ENCODE measurements at places on chromosomes 4 and X.

- no peak for DNase-seq
Observed at GRCh38 chr4:75673959-75674328, 733 bp upstream of the G3BP2 start.

DNA sequence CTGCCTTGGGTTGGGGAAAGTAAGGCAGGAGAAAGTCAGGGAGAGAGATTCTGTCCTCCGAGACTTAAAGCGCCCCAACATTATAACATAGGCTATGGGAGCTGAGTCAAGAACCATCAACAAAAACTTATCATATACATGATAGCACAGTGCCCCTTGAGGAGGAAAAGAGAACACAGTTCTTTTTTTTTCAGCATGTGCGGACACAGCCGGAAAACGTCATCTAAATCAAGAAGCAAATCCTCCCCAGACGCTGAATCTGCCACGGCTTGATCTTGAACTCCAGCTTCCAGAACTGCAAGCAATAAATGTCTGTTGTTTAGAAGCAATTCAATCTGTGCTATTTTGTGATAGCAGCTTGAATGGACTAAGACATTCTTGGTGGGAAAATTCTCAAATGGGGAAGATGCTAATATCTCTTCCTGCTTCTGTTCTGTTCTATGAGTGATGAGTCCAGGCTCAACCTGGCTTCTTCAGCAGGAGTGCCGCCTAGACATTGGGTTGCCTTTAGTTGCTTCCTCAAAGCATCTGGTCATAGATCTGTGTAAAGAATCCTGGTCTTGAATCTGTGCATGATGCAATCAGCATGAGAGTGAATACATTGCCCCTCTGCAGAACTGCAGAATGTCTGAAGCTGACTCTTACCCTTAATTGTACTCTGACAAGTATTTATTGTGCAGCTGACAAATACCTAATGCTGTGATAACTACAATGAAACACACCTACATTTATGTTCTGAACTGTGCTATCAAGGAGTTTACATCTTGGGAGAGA lies 549.8 kb upstream of the PRKX start:
- no peak for DNase-seq

- DNase-seq = no peak
Observed at GRCh38 chrX:68396953-68397352, 36.3 kb downstream of the OPHN1 start.

DNA sequence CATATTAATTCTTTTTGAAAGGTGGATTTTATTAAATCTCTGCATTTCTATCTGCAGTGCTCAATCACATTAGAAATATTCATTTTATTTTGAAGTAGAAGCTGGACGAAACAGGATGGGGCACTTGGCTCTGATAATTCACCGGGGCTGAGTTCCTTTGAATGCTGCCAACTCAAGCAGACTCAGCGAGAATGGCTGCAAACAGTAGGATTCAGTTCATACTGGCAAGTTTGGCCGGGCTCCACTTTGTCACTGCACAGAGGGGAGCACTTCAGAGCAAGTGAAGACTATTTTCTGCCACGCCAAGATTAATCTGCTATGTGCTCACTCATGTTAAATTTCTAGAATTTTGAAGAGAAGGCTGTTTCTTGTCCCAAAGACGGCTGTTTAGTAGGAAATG lies 30.7 kb upstream of the KLHL8 start:
- DNase-seq = no peak

DNA sequence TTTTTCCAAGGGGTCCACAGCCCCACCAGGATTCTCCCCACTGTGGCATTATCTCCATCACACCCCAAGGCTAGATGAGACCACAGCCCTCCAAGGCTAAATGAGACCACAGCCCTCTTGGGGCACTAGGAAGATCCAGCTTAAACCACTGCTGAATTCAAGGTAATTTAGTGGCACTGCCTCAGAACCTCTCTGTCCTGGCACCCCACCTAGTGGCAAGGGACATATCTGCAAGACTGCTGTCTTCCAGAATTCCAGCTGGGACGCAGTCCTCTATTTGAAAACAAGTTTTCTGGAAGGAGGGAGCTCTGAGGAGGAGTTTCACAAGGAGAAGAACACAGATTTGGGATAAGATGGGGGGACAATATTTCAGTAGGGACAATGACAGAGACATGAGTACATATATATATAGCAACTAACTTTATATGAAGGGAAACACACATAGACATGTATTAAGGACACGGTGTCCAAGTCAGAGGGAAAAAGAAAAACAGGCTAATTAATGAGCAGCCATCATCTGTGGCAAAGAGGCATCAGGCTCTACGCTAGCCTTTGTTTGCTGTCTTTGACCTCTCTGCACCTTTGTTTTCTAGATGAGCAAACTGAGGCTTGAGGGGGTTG lies 9.3 kb downstream of the CETN2 start:
- DNase-seq = no peak

DNA sequence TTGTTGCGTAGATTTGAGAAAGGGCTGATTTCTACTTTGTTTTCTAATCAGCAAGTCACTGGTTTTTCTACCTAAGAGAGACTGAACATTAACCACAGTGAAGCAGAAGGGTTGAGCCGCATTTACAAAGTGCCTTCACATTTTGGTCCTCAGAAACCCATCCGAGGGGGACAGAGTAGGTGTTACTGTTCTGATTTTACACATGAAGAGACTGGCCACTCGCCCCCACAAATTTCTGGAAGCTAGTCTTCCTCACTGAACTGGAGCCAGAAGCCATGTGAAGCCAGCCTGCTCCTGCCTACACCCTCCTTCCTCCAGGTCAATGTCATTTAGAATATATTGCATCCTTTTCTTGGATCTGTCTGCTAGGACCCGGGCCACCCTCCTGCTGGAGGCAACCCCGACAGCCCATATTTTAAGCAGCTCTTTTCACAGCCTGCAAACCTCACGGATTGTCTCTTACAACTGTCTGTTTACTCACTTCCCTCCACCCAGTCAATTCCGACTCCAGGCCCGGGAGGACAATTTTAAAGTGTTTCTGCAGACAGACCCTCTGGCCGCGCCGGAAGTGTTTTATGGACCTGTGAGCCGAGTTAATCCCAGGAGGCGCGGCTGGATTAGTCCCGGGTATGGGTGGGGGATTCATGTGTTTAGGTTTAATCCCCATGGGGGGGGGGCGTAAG lies 73.2 kb upstream of the BCOR start:
- no peak for DNase-seq

DNA sequence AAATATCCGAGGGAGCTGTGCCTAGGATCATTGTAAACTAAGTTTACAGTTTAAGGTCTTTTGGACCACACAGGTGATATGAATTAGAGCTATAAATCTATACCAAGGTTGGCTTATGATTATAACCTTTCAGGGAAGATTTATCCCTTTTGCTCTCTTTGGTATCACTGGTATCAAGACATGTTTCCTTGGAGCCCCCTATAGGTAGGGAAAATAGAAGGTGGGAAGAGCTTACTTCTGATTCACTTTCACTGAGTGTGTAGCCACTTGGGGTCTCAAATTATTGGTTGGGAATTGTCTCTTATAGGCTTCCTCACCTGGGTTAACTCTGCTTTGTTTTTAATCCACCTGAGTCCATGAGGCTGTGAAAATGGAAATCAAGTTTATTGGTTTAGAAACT lies 262.1 kb upstream of the NR3C2 start:
- no peak for DNase-seq

GRCh38 chr4:125016892-125017299 lies 297.9 kb upstream of the FAT4 start:
- no peak for DNase-seq

DNA sequence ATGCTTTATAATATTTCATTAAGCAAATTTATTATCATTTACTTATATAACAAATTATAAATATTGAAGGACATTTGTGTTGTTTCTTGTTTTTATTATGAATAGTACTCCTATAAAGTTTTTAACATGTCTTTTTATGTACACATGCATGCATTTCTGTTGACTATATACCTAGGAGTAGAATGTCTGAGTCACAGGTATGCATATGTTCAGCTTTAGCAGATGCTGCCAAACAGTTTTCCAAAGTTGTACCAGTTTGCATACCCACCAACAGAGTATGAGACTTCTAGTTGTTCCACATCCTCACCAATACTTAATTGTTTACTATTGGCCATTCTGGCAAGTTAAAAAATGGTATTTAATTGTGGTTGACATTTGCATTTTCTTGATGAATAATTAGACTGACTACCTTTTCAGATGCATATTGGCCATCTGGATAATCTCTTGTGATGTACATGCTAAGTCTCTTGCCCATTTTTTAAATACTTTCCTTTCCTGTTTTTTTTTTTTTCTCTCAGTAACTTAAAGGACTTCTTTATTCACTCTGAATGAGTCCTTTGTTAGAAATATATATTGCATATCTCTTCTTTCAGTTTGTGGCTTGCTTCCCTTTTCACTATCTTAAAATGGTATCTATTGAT lies 132.2 kb upstream of the TRIM2 start:
- no peak for DNase-seq

DNA sequence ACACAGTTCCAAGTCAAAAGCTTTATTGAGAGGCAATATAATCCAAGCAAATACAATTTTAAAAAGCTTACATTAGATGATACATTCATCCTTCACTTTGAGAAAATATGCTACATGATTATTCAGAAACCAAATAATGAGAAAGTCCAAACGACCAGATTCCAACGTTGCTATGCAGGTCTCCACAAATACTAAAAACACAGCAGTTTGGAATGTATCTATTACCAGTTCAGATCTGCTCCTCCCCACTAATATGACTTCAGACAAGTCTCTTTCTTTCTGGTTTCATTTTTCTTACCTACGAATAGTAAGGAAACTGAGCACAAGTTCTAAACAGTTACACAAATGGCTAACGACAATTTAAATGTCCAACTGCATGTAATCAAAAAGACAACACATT lies 9.5 kb downstream of the NAF1 start:
- no peak for DNase-seq

DNA sequence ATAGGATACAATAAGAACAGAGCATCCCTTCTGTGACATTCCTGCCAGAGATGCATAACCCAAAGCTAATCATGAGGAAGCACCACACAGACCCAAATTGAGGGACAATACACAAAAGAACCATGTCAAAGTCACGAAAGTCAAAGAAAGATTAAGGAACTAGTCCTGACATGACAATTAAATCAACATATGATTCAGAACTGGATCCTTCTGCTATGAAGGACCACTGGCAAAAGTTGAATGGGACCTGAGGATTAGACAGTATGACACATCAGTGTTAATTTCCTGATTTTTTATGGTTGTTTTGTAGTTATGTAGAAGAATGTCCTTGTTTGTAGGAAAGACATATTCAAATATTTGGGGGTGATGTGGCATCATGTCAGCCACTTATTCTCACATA lies 13.9 kb downstream of the ACOT9 start:
- DNase-seq = no peak

- DNase-seq = no peak
Observed at GRCh38 chrX:30270639-30271038, 23.7 kb downstream of the MAGEB1 start.

DNA sequence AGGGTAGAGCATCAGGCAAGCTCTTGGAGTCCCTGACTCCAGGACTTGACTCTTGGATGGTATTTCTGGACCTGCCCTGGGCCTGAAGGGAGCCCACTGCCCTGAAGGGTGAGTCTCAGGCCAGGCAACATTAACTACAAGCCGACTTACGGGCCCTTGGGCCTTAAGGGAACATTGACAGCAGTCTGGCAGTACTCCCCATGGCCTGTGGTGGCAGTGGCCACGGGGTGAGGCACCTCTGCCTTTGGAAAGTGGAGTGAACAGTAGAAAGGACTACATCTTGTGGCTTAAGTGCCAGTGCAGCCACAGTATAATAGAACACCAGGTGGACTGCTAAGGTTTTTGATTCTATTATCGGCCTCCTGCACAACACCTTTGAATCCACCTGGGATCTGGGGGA lies 36.3 kb downstream of the SH3BGRL start:
- DNase-seq = no peak

DNA sequence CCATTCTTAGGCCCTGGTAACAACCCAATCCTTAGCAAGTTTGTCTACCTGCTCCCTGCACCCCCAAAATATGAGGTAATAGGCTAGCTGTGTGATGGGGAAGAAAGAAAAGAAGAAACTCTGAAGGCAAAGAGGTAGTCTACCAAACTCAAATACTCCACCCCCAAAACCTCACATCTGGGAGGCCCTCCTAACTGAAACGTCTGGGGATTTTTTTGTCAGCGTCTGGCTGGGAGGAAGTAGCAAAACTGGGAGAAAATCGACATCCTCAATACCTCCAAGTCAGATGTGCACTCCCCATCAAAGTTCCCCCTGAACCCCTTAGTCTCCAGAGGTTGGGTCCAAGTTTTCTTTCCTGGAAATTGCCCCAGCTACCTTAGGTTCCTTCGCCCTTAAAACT lies 1.0 kb downstream of the LAMP2 start:
- no peak for DNase-seq

GRCh38 chr4:140109737-140110136 lies 44.2 kb downstream of the MAML3 start:
- DNase-seq = no peak

GRCh38 chr4:48557478-48557877 lies 67.4 kb downstream of the ZAR1 start:
- DNase-seq = no peak

- peak; percentile 70 for DNase-seq
Observed at GRCh38 chr4:88591787-88592599, at the start of gene HERC3. Gene HERC3, plus strand, starts transcription at chr4:88592480. Its CDS starts 13,344 bp downstream, at chr4:88605824.

DNA sequence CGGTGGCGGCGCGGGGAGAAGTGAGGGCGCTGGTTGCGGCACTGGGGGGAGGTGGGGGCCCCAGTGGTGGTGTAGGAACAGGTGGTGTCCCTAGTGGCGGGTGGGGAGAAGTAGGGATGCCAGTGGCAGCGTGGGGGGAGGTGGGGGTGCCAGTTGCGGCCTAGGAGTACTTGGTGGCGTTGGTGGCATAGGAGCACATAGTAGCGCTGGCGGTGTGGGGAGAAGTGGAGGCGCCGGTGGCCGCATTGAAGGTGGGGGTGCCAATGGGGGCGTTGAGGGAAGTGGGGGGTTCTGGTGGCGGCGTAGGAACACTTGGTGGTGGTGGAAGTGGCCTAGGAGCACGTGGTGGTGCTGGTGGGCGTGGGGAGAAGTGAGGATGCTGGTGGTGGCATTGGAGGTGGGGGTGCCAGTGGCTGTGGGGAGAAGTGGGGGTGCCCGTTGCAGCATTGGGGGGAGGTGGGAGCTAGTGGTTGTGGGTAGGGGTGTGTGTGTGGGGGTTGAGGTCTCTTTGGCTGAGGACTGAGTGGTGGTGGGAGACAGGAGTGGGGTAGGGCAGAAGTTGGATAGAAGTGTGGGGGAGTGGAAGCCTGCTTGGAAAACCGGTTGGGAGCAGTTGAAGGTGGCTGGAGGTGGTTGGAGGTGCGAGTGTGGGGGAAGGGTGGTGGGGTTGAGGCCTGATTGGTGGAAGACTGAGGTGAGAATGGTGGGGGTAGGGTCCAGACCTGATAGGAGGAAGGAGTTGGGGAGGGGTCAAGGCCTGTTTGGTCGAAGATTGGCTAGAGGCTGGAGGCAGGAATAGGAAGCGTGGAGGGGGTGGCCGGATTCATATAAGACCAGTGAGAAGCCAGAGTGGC lies 1.1 kb downstream of the GCNA start:
- DNase-seq = no peak

- DNase-seq = no peak
Observed at GRCh38 chr4:63799166-63799565, 610.1 kb downstream of the TECRL start.

GRCh38 chr4:40844261-40844660 lies 94.5 kb downstream of the NSUN7 start:
- DNase-seq = no peak

Measured in stimulated activated CD4-positive, alpha-beta T cell treated with anti-CD3 and anti-CD28 coated beads, Interleukin-1b, Interleukin-23, amount 100 ng/mL, for 1 hour (primary cell).